ENCODE measurements at places on chromosomes 11 and 22.

DNA sequence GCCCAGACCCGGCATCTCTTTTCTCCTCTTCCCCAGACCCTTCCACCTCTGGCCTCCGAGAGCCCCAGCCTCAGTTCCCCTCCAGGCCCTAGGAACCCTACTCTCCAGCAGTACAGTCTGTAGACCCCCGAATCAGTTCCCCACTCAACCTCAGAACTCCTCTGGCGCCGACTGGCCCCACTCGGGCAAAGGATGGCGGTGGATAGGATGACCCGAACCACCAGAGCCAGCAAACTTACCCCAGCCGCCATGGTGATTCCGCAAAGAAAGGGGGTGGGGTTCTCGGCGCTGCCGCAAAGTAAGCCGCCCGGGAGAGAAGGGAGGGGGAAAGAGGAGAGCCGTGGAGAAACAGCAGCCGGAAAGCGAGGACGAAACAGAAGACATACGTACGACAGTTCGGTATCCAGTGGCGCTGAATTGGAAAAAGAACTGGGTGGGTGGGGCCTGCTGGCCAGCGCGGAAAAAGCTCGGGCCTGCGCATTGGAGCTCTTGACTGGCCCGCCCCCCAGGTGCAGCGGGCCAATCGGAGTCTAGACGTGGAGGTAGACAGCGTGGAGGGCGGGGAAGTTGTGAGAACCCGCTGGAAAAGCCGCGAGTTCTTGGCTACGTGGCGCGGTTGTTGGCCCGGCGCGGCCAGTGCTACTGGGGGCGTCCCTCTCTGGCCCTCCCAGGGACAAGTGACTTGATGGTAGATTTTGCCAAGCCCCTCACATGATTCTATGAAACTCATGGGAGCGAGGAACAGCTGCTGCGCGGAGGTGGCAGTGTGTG, at the start of gene EEF1G:
EEF1G (minus strand) TSS at position 300 of the 771 bp plus-strand sequence; CDS start at position 251, 49 bp downstream.
- peak; percentile 98 for DNase-seq

DNA sequence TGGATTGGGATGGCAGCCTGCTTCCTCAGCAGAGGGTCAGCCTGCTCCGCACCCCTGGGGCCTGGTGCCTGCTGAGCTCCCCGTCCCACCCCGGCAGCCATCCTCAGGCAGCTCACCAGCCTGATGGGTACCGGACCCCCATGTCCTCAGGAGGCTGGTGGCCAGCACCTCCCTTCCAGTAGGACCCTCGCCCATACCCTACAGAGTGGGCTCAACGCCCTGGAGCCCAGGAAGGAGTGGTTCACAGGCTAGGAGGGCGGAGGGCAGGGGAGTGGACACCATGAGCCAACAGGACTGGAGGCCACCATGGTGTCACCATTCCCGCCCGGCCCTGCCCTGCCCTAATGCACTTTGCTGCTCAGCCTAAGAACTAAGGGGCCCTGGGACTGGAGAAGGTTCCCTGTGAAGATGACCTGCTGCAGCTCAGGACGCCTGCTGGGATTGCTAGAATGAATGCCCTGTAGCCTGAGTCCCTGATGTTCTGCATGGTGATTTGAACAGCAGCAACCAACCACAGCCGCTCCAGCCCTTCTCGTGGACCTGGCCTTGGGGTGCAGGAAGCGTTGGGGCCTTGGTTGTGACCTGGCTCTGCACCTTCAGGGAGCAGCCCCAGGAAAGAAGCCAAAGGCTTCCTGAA, 1080.8 kb downstream of the BRD1 start:
- DNase-seq: no peak

DNA sequence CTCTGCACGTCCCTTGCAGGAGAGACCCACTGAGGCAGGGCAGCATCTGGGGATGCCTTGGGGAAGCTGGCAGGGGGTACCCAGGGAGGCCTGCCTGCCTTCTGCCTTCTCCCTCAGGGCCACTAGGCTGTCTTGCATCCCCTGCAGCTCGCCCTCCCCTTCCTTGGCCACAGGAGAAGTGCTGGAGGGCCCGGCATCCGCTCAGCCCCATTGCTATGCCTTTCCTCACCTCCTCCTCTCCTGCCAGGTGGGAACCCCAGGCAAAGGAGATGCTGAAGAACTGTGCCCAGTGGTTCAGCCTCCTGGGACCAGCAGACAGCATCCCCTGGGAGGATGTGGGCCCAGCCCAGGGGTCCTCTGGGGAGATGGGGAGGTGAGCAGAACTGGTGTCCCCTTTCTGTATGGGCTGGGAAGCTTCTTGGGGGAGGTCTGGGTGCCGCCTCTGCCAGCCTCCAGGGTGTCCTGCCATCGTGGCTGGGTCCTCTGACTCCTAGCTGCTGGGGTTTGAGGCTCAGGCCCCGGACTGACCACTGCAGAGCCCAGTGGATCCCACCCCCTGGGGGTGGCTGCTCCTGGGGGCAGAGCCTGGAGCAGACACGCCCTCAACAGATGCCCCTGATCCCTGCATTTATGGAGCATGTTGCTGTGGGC, 20.6 kb downstream of the MRGPRG start:
- no peak for DNase-seq

GRCh38 chr11:9797300-9797699, 133.4 kb downstream of the SWAP70 start:
- DNase-seq: no peak

DNA sequence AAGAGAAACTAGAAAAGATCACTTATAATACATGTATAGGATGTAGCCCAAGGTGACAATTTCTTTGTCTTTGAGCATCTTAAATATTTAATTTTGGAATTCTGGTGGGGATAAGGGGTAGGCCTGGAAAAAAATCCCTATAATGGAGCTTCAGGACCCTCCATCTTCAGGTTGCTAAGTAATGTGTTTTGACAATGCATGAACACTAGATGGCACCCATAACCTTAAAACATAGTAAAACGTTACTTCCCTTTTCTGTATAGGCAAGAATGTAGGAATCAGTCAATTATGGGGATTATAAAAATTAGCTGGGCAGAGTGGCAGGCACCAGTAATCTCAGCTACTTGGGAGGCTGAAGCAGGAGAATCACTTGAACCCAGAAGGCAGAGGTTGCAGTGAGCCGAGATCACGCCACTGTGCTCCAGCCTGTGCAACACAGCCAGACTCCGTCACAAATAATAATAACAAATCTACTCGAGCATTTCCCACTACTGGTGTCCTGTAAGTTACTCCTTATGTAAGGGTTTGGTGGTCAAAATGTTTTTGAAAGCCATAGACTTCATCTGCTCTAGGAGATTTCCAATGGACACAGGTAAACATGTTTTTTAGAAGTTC, 541.9 kb upstream of the CCDC90B start:
- DNase-seq: peak; percentile 51

GRCh38 chr22:36149441-36149840, 11.1 kb downstream of the APOL3 start:
- no peak for DNase-seq

DNA sequence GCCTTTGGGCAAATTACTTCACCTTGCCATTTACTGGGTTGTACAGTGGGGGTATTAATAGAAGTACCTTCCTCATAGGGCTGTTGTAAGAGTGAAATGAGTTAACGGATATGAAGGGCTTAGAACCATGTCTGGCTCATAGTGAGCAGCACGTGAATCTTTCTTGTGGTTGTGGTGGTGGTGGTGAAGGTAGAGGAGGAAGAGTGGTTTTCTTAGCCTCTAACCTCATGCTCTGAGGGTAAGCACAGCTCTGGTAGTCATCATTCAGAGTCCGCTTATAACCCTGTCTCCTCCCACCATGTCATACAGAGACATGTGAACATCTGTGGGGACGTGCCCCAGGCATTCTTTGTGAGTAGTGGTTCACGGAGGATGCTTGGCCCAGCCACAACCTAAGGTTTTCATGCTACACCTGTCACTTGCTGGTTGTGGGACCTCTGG, 43.6 kb downstream of the TEAD1 start:
- no peak for DNase-seq

DNA sequence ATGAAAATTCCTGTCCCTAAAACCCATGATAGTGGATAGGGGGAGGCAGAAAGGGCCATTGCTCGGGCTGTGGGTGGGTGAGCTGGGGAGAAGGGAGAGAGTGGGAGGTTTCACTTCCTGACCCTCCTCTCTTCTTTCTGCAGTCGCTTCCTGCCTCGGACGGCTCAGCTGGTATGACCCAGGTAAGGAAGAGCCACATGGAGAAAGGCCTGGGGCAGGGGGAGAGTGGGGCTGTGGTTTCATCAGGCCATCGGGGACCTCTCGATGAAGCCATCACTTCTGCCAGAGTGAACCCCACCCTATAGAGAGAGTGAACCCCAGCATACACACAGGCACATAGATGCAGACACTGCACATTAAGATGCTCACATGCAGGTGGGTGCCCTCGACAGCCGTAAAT, 12.6 kb downstream of the CD5 start:
- no peak for DNase-seq

GRCh38 chr11:123235117-123235655, 40.1 kb upstream of the CLMP start:
- DNase-seq: no peak

- DNase-seq: no peak
Measured at GRCh38 chr11:71456831-71457230, 3.8 kb downstream of the NADSYN1 start.

DNA sequence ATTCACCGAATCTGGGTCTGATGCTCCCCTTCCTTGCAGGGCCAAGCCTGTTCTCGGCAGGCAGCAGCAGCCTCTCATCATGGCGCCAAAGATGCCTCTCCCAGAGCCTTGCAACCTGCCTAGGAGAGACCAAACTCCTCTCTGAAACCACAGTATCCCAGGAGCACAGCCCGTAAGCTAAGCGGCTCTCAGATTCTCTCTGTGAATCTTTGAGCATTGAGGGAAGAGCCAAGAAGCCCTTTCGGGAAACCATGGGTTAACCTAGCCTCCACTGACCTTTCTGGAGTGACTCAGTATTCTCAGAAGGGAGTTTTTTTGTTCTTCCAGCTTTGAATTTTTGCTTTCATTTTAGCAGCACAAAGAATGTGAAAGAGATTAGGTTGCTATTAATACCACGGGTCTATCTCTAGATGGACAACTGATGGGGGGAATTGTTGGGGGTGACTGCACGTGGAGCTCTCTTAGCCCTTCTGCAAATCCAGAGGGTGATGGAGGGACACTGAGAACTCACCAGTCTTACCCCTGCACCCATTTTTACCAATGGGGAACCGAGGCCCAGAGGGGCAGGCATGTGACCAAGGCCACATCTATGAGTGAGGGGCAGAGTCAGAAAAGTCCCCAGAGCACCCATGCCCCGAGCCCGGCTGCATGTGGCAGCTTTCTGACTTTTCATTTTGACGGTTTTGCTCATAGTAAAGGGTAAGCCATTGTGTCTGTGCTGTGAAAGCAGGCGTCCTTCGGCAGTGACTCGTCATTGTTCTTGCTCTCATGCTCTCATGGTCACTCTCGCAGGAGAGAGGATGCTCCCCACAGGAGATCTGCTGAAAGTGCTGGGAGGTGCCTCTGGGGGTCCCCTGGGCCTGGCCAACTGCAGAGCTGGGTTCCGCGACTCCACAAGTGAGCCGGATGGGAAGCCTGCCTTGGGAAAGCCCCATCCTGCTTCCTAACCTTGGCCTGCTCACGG, 36.0 kb downstream of the IRAG1 start:
- no peak for DNase-seq

DNA sequence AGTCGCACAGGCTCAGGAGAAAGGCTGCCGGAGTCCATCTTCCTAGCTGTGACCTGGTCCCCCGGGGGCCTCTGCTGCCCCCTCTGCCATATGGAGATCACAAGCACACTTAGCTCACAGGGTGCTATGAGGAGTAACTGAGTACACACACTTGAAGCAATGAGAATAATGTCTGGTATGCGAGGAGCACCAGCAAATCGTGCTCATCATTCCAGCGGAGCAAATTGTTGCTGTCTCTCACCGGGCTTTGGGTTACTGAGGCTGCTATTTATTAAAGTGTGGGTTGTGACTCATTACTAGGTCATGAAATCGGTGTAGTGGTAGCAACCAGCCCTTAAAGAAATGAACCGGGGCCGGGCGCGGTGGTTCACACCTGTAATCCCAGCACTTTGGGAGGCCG, 48.1 kb upstream of the EIF3D start:
- no peak for DNase-seq

DNA sequence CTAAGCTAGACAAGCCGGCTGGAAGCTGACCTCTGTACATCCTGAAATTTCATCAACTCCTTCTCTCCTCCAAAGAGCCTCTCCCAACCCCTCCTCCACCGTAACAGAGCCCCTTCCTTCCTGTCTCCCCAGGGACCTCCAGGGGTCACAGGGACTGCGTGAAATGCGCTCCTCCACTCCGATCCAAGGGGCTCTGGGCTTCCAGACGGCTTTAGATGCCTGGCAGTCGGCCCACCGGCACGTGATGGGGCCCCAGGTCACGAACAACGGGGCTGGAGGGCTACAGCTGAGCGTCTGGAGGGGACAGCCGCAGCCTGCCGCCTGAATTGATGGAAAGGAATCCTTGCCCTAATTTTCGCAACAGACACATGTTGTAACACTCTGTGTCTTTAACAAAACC, 264.1 kb downstream of the MN1 start:
- DNase-seq: no peak

DNA sequence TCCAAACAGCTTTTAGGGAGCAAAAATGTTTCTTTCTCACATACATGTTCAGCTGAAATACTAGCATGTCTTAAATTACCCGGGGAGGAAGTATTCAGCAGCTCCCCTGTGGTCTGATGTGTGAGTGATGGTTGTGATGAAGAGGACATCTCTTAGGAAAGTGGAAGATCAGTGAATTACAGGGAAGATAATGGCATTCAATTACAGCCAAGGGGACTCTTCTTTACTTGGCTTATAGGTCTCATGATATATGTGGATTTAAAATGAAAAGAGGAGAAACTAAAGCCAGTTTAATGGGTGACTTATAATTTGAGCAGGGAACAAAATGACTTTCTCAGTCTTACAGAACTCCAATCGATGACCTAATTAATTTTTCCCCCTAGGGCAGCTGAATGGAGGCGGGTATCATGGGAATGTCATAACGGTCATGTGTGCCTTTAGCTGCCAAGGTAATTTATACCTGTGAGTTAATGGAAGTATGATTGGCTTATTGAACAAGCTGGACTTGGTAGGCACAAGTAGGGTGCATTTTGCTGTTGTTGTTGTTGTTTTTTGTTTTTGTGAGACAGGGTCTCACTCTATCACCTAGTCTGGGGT, 198.8 kb downstream of the HIPK3 start:
- no peak for DNase-seq

GRCh38 chr11:114956566-114956965, 278.2 kb downstream of the NXPE2 start:
- DNase-seq: no peak

GRCh38 chr22:38549101-38549894, 20.7 kb downstream of the DMC1 start:
- no peak for DNase-seq
